ENCODE measurements at places on chromosomes 1 and 21.

DNA sequence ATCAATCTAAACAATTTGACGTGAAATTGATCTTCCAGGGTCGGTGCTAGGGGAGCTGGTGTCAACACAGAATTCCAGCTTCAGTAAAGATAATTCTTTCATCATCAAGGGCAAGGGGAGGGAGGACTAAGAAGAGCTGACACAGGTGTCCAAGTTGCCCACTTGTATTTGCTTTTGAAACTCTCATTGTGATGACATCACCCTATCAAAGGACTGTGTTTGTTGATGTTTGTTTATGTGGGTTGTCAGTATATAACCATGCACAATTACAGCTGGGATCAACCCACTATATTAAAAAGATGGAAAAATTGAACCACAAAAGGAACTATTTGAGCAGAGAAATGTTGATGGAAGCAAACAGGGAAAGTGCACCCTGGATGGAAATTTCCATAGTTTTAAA is 48.8 kb downstream of the ZC3H11B start:
- no peak for DNase-seq

DNA sequence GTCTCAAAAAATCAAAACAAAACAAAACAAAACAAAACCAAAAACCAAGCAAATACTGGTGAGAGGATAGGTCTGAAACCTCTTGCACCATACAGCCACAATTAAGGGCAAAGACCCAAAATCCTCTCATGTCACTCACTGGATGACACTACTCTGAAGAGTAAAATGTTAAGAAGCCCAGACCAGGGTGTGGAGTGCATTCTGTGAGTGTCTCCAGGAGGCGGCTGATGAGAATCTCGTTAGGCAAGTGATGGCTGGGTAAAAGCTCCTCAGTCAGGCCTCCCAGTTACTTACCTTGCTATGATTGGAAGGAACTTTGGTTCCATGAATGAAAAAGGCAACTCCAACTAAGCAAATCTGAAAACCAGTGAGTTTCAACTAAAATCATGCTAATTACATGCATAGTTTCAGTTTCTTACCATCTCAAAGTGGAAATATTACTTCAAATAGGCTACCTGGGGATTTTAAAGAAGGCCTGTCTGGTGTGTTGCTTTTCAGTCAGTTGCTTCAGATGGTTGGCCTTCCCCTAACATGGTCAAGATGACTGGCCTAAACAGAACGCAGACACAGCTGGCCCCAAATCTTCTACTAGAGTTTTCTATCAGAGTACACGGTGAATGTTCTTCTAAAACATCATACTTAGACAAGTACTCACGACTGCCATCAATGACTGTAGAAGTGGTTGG is 95.1 kb downstream of the KIAA0319L start:
- no peak for DNase-seq

- no peak for DNase-seq
Observed at GRCh38 chr1:28200234-28200873, 23.9 kb upstream of the PTAFR start.

DNA sequence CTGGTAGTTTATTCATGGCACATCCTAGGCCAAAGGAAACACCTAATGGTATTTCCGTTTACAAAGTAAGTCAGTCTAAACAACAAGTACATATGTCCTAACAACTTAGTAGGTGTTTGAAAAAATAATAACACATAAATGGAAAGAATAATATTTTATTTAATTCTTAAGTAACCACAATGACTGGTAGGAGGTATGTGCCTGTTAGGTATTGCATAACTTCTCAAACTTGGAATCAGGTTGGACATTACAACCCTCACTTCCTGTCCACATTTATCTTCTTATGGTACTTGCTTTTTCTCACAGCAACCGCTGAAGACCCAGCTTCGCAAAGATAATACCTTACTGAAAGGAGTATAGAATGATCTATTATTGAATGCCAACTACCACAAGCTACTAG is 64.2 kb downstream of the VPS13D start:
- no peak for DNase-seq

GRCh38 chr1:3906672-3907020 is 6.6 kb upstream of the C1orf174 start:
- no peak for DNase-seq

All from stimulated activated CD4-positive, alpha-beta T cell treated with anti-CD3 and anti-CD28 coated beads, Interleukin-2, amount 100 ng/mL, for 4 hours (primary cell).